ENCODE measurements at places on chromosomes 13 and 19.
A peak's percentile ranks its signal among the peaks of the same experiment; 100 is the strongest.

- no peak for DNase-seq
Measured at GRCh38 chr19:447816-448560, 12.8 kb downstream of the SHC2 start.

- DNase-seq = no peak
Measured at GRCh38 chr13:29955137-29955650, 104.8 kb upstream of the UBL3 start.

GRCh38 chr19:13062317-13062716 lies 40.3 kb downstream of the LYL1 start:
- DNase-seq = no peak

GRCh38 chr19:33470686-33471085 lies 50.9 kb downstream of the PEPD start:
- no peak for DNase-seq

- DNase-seq = no peak
Measured at GRCh38 chr19:13803038-13803437, 7.8 kb downstream of the ZSWIM4 start.

DNA sequence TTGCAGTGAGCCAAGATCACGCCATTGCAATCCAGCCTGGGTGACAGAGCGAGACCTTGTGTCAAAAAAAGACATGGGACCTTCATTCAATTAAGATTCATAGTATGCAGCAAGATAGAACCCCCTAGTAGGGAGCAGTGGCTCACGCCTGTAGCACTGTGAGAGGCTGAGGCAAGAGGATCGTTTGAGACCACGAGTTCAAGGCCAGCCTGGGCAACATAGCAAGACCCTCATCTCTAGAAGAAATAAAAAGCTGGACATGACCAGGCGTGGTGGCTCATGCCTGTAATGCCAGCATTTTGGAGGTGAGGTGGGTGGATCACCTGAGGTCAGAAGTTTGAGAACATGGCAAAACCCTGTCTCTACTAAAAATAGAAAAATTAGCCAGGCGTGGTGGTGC lies 7.1 kb upstream of the LGALS7 start:
- no peak for DNase-seq

GRCh38 chr13:26053418-26053980 lies 1.7 kb upstream of the SHISA2 start:
- DNase-seq = no peak

- DNase-seq = no peak
Measured at GRCh38 chr13:92513672-92514071, 712.9 kb upstream of the GPC6 start.

DNA sequence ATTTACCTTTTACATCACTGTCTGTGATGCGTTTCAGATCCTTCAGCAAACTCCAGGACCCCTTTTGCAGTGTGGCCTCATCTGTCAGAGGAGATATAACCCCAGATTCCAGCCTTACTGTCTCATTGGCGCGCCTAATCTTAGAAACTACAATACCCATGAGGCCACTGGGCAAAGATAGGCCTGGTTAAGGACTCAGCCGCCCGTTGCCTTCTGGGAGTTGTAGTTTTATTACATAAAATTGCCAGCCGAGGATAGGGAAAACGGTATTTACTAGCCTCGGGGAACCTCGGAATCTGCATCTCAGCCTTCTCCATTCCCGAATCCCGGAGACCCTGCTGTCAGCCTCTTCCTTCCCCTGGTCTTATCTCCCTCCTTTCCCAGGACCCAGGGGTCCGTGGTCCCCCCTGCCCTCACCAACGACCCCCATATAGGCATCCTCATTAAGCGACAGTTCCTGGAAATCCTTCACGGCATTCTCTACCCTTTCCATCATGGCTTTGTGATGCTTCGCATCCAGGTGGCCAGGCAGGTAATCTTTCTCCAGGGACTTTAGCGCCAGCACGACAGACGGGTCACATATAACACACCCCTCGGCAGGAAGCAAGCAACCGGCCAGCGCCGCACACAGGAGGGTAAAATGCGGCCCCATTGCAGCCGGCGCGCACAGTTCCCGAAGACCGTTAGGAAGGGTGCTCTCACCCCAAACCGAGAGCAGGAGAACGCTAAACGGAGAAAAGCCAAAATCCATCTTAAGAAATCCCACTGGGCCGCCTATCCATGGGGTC lies 1.3 kb downstream of the IZUMO1 start:
- DNase-seq = peak; percentile 44

DNA sequence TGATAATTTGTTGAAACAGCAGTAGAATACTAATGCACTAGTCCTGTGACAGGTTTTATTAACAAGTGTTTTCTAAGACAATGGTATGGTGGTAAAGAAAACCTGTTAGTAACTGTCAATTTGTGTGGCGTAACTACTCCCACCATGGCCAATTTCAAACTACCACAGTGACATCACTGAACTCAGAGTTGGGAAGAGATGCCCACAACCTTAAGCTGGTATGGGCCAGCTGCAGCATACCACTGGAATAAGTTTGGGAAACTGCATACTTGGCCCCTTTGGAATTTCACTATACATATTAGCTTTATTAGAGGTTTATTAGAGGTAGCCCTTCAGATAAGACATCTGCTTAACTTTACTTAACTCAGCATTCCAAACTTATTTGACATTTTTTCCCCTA lies 419.4 kb downstream of the NDFIP2 start:
- no peak for DNase-seq

GRCh38 chr19:46954993-46955812 lies 64.4 kb upstream of the NPAS1 start:
- peak; percentile 18 for DNase-seq

DNA sequence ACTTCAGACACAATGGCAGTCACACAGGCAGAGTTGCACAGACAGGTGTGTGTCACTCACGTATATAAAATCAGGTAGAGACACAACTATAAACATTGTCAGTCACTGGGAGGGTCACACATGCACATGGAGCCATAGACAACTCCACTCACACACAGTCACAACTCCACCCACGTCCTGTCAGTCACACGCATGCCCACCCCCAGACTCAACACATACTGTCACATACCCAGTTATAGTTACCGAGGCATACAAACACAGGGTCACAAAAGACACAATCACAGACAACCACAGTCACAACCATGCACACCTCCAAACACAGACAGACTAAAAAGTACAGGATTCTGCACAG lies 1.5 kb downstream of the NUMBL start:
- no peak for DNase-seq

DNA sequence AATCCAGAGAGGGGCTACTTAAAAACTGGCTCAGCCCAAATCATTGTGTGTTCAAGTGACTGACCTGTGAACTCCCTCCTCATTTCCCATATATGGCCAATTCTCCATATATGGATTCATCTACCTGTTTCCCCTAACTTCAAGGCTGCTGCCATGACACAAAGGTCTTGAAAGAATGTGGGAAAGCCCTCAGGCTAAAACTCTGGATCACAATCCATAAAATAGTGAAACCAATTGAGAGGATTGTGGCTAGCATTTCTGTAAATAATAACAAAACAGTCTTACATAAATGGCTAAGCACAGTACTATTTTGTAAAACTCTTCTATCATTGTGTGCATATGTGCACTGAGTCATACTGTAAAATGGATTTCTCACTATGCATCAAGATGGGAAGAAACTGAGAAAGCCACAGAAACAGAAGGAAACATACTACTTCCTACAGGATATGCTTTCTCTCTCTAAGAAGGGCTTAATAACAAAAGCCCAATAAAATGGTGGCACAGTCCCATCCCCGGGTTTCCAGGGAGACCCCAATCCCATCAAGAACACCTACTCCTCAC lies 80.5 kb downstream of the FOXO1 start:
- DNase-seq = no peak

- no peak for DNase-seq
Measured at GRCh38 chr13:111404746-111405145, 84.3 kb downstream of the TEX29 start.

DNA sequence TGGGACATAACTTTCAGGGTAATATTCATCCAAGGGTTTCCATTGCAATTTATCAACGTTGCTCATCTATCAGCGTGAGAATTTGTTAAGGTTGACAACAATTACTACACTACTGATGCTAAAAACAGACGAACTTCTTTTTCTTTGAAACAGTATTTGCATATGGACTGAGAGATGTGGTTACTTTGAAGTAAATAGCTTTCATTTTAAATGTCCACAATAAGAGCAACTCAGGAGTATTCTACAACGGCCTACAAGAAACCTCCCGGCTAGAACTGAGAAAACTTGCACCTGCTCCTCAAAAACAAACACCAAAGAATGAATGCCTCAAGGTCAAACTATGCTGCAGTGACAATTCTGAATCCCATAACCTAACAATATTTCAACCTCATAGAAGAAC lies 238.4 kb downstream of the IRS2 start:
- no peak for DNase-seq

GRCh38 chr13:89401264-89401675 lies 1730.1 kb downstream of the SLITRK5 start:
- no peak for DNase-seq

DNA sequence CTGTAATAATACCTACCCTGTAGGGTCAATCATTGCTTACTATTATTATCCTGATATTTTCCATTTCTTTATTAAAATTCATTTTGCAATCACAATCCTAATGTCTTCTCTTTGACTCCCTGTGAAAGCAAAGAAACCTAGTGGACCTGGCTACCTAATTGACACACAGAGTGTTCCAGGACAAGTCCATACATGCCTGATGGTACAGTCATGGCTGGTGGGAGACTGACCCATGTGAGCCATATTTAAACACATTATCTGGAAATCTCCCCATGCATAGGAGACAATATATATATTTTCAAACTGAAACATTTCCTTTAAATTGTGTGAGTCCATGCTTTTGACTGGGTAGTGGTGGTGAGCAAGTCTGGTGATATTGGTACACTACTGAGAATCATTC lies 230.6 kb upstream of the DACH1 start:
- DNase-seq = no peak

DNA sequence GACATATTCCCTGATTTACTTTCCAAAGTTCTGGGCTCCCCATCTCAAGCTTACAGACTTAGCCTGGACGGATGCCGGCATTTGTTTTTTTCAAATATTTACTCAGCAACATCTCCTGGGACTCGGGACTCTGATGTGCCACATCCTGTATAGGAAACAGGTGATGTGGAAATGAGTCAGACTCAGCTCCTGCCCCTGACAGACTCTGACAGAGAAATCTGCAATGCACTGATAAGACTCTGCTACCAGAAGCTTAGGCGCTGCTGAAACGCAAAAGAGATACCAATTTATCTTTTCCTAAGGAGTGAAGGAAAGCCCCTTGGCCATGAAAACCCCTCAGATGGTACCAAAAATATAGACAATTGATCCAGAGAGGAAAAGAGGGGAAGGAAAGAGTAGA lies 16.2 kb downstream of the LAIR2 start:
- DNase-seq = peak; percentile 64

Data from SW 1271 (cell line).